ENCODE measurements at places on chromosomes 2 and 18.

DNA sequence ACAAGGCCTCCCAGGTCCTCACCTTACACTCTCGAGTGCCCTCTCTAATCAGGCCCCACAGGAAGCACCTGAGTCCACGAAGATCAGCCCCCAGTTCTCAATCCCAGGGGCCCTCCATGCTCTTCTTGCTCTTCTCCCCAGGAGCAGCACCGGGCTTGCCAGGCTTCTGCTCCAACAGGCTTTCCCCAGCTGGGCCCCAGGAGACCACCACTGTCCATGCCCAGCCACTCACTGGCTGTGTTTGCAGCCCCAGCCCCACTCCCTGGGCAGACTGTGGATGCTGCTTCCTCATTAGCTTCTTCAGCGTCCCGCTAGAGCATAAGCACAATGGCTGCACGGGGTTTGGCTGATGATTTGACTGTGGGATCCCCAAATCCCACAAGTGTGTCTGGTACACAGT is 781.9 kb downstream of the GALR1 start:
- no peak for DNase-seq

DNA sequence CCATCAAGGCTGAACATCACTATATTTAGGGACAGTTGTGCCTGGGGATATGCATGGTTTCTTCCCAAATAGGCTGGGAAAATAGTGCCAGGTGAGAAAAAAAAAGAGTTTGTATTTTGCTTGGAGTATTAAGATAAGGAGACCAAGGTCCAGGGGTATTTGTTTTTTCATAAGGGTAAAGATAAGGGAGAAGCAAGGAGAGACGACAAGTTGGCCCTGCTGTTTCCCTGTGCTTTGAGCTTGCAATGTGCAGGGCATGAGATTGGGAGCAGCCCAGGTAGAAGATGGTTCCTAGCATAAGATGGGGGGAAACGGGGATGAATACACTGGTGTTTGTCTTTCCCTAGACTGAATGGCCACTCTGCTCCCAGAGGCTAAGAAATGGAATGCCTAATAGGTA is 8.8 kb upstream of the GPR39 start:
- no peak for DNase-seq

GRCh38 chr2:205892251-205892655 is 193.7 kb downstream of the INO80D start:
- DNase-seq, result peak; percentile 12

GRCh38 chr2:127872354-127872753 is 13.4 kb downstream of the AMMECR1L start:
- DNase-seq, result no peak

DNA sequence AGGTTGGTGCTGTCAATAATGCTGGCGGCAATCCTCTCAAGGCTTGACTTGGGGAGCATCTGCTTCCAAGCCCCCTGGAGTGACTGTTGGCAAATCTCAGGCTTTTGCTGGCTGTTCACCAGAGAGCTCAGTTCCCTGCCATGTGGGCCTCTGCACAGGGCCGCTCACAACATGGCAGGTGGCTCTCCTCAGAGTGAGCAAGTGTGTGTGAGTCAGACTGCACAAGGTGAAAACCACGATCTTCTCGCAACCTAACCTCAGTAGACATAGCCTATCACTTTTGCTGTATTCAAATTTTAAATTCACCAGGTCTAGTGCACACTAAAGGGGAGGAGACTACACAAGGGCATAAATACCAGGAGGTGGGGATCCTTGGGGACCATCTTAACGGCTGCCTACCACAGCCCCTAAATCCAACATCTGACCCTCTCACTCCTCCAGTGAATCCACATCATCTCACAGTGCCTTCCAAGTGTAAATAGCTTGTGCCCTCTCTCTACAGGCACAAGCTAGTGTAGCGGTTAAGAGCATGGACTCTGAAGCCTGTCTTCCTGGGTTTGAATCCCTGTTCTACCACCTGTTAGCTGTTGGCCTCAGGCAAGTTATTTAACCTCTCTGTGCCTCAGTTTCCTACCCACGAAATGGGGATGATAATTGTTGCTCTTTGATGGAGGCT is 187.7 kb upstream of the CXCR4 start:
- DNase-seq, result no peak

DNA sequence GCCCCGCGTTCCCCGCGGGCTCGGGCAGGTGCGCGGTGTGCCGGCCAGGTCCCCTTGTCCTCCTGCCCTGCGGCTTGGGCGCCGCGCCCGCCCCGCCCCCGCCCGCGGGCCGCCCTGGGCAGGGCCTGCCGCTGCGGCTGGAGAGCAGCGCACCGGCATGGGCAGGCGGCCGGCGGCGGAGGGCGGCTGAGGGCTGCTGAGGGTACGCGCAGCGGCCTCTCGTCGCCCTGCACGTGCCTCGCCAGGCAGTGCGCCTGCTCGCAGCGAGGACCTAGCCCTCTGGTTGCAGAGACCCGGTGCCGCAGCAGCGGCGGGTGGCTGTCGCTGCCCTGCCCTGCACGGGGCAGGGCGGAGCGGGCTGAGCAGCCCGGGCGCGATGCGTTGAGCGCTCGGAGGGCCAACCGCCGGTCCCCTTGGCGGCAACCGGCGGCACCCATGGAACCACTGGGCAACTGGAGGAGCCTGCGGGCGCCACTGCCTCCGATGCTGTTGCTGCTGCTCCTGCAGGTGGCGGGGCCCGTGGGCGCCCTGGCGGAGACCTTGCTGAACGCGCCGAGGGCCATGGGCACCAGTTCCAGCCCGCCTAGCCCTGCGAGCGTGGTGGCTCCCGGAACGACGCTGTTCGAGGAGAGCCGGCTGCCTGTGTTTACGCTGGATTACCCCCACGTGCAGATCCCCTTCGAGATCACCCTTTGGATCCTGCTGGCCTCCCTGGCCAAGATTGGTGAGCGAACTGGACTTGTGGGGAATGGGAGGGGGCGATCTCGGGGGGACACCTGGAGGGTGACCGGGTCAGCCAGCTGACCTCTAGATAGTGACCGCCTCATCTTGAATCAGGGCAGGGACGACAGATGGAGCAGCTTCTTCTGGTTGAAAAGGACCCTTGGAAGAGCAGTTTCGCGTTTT is at the start of gene SLC9A2:
Gene SLC9A2 (plus strand): TSS at position 140 of the 906 bp plus-strand sequence. CDS start 296 bp downstream, at position 436.
- no peak for DNase-seq

DNA sequence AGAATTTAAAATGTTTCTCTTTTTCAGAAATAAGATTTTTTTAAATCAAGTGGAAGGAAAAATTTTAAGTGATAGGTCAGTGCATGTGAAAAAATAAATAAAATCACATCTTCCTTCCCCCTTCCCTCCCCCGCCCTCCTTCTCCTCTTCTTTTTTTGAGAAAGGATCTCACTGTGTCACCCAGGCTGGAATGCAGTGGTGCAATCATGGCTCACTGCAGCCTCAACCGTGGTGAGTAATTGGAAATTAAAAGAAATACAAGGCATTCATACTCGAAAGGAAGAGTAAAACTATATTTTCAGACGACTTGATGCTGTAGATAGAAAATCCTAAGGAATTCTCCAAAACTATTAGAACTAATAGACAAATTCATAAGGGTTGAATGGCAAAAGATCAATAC is 16.9 kb upstream of the CRACDL start:
- no peak for DNase-seq

DNA sequence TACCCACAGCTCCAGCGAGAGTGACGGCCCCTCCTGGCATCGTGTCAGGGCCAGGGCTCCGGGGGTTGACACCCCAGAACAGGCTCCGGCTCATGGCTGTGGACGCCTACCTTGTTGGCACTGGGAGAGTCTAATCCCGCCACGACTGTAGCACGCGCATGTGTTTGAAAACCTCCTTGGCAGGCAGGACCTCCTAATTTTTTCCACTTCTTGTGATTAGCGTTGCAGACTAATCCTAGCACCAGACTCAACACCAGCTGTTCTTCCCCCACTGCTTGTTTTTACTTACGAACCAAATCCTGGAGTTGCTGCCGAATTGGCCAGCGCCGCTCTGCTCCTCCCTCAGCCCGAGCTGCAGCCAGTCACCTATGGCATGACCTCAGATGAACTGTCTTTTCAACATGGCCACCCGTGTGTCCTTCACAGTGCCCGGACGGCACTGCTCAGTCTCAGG is 110.7 kb downstream of the KLHL29 start:
- no peak for DNase-seq

DNA sequence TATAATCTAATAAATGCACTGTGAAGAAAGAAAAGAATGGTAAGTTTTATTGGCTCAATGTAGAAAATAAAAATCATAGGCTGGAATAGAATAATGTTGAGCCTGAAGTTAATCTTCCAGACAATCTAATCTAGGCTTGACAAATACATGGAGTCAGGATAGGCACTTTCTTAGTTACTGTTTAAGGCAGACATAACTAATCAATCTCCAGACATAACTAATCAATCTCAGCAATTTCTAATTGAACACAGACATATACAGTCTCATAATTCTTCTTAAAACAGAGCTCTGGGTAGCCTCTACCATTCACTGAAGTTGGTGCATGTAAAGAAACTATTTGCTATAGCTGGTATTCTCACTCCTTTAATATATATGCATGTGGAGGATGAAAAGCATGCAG is 150.1 kb upstream of the CTAGE1 start:
- DNase-seq, result no peak

DNA sequence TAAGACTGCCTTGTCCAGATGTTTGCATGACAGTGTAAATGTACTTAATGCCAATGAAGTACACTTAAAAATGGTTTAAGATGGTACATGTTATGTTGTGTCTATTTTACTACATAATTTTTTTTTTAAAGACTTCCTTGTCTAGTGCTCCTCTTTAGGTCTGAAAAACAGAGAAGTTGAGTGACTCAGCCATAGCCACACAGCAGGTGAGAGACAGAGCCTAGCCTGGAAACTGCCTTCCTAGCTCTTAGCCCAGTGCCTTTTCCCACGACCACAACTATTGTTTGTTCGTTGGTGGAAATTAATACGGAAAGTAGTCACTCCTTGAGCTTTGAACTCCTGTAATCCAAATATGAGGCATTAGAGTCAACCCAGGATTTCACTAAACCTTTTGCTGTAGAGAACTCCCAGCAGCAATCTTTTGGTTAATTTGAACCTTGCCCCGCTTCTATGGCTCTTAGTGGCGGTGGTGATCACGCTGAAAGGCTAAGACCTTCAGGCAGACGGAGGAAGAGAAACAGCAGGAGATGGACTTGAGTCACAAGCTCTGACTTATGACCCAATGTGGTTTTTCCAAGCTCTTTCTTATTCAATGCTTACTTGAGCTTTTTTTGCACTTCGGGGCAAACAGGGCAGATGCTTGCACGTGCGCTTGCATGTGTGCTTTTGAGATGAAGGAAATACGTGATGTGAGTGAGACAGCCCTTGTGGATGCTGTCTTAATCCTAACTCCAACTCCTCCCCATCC is 21.2 kb downstream of the TRIB2 start:
- DNase-seq, result no peak

DNA sequence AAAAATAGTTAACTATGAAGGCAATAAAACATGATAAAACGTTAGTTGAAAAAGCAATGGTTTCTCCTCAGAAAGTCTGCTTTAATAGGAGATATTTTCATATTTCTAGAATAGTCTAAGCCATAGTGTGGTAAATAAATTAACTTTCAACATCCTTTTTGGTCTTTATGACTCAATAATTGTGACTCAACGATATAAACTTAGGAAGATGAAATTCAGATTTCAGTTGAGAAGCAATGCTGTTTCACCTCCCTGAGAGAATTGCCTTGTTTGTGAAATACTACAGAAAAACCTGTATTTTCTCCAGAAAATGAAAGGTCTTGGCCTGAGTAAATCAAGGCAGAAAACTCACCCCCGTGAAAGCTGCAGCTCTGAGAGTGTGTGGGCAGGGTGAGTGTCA is 166.9 kb downstream of the ETAA1 start:
- no peak for DNase-seq

- no peak for DNase-seq
Observed at GRCh38 chr2:72394541-72395070, 246.9 kb upstream of the CYP26B1 start.

- DNase-seq, result no peak
Observed at GRCh38 chr2:195533771-195534642, 123.0 kb upstream of the SLC39A10 start.

DNA sequence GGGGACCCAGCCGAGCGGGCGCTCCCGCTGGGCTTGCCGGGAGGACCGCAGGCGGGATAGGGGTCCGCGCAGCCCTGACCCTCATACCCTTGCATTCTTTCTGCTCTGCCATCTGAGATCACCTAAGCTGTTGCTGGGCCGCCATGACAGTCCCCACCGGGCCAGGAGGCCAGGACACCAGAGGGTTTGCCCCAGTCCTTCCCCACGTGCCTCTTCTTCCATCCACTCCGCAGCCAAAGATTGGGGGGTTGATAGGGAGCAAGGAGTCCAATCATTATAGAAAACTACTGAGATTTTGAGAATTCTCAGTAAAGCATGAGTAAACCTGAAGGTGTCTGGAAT is 453 bp upstream of the GRB14 start:
- DNase-seq, result no peak

DNA sequence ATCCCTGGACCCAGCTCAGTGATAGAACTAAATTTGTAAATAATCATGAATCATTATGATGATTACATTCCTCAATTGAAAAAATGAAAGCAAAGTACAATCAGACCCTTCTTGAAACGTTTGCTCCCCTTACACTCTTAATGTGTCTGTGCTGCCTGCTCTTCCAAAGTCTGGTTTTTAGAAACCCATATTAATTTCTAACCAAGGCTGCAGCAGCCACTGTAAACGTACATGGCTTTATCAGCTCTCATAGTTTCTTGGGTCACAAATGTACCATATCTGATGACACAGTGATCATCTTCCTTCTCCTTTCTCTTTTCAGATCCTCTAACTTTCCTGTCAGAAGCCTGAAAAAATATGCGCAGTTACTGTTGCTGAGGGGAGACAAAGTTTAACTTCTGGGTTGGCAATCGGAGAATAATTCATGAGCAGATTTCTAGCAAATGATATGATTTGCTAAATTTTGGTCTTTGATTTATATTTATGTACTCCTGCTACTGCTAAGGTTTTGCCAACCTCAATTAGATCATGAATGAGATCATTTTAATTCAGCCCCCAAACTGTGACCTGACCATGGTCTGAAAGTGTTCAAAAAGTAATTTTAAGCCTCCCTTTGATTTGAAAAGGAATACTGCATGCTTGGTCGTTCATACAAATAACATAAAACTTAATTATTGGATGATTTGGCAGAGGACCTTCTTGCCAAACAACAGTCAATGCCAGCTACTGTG is 12.3 kb downstream of the ZEB2 start:
- DNase-seq, result no peak

DNA sequence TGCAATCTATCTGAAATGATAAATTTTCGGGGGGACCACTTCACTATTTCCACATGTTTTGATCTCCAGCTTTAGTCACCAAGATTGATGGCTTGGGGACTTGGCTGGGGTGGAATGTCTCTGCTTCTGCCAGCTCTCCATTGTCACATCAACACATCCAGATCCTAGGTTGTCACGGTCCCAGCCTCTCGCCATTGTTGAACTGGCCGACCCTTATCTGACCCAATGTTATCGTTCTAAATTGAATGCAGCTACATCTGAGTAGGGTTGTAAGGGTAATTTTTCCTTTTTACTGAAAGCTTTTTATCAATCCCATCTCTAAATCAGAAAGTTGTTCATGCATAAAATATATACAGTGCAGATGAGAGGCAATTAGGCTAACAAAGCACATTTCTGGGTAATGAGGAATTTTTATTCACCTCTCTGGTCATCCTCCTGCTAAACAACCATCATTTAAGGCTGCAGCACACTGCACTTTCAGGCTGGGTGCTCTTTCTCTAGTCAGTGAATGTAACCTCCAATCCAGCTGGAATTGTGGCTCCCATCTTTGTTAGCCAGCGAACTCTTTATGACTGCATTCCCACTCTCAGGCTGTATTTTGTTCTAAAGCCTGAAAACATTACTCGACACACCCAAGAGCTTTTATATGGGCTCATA is 128.2 kb downstream of the COL4A4 start:
- no peak for DNase-seq

- no peak for DNase-seq
Observed at GRCh38 chr2:106143495-106144215, 50.4 kb downstream of the UXS1 start.

GRCh38 chr2:47654790-47655562 is 128.0 kb upstream of the MSH6 start:
- no peak for DNase-seq
